ENCODE measurements at places on chromosomes 11 and 22.
A peak's percentile ranks its signal among the peaks of the same experiment; 100 is the strongest.

DNA sequence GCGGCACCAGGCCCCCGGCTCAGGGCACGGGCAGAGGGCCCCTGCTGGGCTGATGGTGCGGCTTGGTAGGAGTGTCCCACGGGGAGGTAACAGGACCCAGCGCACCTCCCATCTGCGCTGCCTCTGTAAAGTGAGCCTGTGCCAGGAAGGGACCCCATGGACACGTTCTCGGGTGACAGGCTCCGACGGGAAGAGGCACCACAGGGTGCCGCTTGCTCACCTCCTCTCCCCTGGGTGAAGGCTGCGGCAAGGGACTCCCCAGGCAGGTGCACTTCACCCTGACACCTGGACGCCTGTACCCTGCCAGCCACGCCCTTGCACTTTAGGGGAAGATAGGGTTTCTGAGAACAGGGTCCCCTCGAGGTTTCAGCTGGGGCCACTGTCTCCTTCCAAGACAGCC is 48.1 kb downstream of the SHANK2 start:
- no peak for DNase-seq

DNA sequence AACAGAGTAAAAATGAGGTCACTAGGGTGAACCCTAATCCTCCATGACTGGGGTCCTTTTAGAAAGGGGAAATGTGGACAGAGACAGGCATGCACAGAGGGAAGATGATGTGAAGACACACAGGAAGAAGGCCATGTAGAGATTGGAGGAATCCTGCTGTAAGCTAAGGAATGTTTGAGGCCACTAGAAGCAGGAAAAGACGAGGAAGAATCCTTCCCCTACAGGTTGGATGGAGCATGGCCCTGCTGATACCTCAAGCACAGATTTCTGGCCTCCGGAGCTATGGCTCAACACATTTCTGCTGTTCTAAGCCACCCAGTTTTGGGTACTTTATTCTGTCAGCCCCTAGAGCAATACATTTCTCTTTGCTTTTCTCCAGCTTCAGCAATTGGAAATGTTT is 486.9 kb downstream of the MIAT start:
- peak; percentile 62 for DNase-seq

DNA sequence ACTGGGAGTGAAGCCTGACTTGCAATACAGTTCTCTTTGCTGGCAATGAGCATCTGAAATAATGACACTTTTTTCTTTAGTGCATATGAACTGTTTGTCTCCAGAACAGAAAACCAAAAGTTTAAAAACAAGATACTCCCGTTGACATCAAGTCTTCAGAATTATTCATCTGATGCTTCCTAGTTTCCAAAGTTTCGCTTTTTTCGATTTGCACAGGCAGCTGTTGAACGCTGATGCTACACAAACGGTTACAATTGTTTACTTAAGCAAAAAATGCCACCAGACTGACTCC is 612 bp upstream of the BIRC2 start:
- no peak for DNase-seq

DNA sequence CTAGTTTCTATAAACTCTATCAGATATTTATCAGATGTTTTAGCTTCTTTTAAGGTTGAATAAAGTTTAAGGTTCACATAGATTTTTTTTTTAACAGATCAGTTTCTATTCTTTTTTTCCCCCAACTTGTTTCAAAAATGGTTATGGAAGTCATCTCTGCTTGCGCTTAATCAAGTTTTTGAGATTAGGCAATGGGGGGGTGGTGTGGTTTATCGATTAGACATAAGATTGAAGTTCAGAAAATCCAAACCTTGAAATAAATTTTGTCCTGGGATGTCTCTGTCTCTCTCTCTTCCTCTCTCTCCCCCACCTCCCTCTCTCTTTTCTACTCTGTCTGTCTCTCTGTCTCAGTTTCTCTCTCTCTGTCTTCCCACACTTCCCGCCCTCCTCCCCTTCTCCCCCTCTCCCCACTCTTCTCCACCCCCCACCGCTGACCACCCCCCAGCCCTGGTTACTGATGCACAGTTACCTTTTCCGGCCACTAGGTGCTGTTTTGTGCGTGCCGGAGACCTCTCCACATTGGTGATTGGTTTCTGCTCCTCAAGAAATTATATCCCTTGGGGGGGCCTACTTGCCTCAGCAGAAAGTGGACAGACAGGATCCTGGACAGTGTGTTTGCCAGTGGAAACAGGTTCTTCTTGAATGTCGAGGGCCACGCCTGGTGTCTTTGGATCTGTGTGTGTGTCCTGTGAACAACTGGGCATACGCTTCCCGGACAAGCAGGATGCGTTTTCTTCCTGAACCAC is 29.7 kb upstream of the ANO1 start:
- no peak for DNase-seq

GRCh38 chr11:93842461-93842860 is 8.0 kb downstream of the VSTM5 start:
- peak; percentile 26 for DNase-seq

DNA sequence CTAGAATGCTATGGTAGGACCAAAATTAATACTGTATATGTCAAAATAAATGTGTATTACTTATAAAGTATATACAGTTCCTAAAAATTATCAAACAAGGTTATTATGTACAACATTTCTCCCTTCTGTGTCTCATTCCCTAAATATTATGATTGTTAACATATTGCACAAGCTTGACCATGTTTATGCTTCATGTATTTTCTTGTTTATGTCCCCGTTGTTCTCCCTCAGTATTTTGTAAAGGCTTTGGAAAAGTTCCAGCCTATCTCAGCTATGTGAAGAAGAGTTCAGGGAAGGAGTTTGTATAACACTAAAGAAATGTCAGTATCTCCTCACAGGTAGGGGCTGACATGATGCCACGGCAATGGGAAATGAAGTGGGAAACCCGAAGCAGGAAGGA is 19.6 kb downstream of the ADM start:
- no peak for DNase-seq

GRCh38 chr11:106961518-106961917 is 56.8 kb downstream of the GUCY1A2 start:
- peak; percentile 96 for DNase-seq

DNA sequence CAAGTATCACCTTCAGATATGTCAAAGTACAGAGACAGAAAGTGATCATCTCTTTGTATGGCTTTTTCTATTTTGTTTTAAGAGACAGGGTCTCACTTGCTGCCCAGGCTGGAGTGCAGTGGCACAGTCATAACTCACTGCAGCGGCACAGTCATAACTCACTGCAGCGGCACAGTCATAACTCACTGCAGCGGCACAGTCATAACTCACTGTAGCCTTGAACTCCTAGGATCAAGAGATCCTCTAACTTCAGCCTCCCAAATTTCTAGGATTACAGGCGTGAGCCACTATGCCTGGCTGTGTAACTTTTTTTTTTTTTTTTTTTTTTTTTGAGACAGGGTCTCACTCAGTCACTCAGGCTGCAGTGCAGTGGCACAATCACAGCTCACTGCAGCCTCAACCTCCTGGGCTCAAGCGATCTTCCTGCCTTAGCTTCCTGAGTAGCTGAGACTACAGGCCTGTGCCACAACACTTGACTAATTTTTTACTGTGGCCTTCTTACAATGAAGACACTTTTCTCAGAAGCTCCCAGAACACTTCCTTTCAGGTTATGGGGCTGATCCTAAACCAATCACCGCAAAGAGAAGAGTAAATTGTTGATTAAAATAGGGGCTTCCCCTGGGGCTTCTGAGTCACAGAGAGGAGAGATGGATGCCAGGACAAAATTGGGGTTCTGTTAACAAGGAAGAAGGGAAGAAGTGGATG is 9.0 kb upstream of the HIKESHI start:
- no peak for DNase-seq

DNA sequence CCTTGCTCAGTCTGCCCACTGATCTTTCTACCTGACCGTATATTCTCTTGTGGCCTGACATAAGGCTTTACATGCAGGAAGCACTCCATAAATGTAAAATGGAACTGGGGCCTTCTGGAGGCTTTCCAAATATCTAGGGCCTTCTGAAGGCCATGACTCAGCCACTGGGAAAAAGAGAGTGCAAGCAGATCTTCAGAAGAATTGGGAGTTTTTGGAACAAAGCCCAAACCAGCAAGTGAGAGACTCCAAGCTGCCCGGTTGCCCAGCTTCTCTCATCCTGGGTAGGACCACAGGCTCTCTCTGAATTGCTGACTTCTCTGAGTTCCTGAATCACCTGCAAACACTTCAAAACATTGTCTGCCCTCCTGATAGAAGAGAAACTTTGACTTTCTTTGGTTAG is 107.9 kb upstream of the BMAL1 start:
- peak; percentile 95 for DNase-seq

- DNase-seq = no peak
Measured at GRCh38 chr22:17580441-17581031, 17.2 kb downstream of the SLC25A18 start.

- no peak for DNase-seq
Measured at GRCh38 chr11:74297484-74297883, 14.0 kb downstream of the P4HA3 start.

DNA sequence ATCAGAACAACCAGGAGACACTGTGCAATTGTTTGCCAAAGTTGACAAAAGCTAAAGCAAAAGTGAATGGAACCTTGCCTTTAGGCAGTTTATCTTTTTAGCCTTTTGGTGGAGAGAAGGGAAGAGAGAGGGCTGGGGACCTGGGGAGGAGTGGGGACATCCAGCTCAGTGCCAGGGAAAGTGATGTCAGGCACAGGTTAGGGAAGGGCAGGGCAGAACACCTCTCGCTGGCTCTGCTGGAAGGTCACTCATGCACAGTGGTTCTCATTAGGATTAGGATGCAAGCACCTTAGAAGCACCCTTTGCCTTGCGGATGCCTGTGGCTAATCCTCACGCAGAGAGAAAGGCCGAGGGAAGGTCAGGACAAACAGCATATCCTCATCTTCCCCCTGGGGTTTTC is 14.3 kb upstream of the LINC01488 start:
- no peak for DNase-seq

- no peak for DNase-seq
Measured at GRCh38 chr11:107731941-107732688, 20.3 kb upstream of the SLN start.

DNA sequence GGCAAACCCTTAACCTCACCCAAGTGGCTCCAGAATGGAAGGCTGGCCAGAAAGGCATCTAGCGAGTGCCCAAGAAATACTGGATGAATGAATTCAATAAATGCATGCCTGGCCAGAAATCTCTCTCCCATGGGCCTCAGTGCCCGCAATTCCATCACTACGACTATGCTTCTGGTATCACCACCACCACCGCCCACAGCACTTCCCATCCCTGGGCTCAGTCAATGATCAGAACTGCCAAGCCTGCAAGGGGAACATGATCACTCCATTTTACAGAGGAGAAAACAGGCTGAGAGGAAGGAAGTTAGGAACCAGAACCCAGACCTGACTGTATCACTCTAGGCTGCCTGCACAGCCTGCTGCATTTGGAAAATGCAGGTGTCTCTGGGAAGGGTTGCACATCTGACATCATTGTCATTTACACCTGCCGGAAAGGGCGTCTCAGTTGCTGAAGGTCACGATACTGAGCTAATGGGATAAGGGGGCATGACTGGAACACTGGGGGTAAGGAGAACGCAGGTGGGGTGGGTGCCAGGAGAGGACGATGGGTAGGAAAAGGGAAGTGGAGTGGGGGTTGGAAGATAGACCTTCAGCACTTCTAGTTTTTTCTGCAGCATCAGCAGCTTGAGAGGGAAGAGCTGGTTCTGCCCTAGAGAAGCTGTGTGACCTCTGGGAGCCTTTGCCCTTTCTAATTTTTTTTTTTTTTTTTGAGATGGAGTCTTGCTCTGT is 3.2 kb downstream of the GPR152 start:
- no peak for DNase-seq

DNA sequence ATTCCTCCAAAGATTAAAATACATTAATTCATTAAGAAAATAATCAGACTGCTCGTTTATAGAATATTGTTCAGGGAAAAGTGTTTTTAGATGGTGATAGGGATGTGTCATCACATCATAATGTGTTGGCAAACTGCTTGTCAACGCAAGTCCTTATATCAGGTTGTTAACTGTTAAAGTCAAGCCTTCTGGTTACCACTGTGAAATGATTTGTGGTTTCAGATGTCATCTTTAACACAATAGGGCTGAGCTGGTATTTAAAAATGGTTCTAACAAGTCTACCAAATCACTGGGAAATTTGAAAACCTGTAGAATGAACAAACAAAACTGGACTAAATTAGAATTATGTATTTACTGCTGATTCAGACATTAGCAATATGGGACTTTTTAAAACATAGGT is 2.4 kb upstream of the MMP13 start:
- no peak for DNase-seq

- DNase-seq = no peak
Measured at GRCh38 chr11:33932721-33933120, 40.8 kb upstream of the LMO2 start.

DNA sequence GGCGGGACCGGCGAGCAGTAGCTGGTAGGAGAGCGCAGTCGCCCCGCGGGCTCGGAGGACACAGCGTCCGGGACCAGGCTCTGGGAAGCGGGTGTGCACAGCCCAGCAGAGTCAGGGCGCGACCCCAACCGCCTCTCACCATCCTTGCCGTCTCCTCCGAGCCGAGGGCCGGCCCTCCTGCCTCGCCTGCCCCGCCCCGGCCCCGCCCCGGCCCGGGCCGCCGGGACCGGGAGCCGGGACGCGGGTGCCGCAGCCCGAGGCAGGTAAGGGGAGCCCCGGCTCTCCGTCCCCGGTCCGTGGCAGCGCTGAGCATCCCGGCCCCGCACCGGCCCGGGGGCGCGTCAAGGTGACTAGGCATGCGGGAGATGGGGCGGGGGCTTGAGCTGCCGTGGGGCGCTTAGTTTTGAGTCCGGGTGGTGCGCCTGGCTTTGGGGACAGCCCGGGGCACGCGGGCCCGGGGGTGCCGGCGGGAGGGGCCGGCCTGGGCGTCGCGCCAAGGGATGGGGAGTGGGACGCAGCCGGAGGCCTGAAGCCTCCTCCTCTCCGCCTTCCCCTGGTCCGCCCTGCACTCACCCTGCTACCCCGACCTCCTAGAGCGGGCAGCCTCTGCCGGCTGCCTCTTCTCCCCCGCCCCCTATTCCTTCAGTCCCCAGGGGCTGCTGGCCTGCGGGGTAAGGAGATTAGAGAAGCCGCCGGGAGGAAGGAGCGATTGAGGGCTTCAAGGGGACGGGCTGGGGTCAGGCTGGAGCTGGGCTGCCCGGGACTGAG is at the start of gene ABCG4:
TSS of gene ABCG4 (plus strand) at position 35 of the 768 bp plus-strand sequence. CDS start 914 bp downstream, outside the sequence.
- peak; percentile 22 for DNase-seq

DNA sequence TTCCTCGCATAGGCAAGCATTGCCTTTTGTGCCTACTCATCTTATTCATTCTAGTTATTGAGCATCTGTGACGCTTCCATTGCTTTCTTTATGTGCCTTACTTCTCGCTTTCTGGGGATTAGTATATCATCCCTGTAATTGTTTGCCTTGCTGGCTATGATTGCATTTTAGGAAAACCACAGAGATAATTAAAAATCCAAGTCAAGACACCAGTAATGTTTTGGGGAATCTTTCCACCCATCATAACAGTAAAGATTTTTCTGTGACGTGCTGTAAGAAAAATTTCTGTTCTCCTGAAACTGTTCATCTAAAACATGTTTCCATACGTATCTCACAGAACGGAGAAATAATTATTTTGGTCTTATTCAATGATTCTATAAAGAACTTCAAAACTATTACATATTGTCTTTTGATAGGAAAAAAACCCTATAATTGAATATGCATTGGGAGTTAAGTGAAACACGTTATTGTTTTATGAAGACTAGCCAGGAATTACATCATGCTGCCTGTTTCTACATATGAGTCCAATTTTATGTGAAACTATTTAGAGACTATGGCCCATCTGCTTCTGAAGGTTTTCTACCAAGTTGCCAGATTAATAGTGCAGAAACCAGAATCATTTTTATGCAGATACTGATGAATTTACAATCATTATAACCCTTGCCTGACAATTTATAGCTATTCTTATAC is 133.7 kb upstream of the FIBIN start:
- DNase-seq = peak; percentile 31
